ENCODE measurements at places on chromosomes 12 and 14.

- no peak for DNase-seq
These were observed 459.5 kb upstream of the PDE3A start for GRCh38 chr12:19908830-19909229.

- DNase-seq, result no peak
These were observed 108.9 kb downstream of the ADCK1 start for GRCh38 chr14:77908847-77909246.

- DNase-seq, result no peak
These were observed 54.1 kb downstream of the COCH start for GRCh38 chr14:30928462-30928861.

DNA sequence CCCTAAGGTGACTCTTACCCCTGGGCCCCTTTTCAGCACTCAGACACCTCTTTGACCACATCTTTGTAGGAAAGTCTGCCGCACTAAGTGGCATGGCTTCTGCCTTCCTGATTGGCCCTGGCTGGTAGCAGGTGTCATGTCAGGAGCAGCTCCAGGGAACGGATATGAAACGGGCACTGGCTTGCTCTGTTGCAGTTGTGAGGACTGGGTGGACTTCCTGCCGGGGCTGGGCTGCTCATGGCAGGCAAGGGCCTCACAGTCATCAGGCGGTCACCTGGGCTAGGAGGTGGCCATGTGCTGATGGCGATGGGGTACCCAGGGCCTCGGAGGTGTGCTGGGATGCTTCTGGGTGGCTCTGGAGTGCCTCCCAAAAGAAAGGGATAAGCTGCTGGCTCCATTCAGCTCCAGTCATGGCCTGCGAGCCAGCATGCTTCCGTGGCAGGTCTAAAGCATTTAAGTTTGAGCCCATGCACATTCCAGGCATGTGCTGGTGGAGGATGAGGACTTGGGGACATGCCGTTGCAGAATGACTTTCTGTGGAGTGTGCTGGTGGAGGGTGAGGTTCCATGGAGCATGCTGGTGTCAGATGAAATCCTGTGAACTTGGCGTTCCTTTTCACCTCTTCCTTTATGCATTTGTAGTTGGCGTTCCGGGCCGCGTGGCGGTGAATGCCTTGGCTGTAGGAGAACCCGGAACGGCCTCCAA is 77.2 kb downstream of the EP400 start:
- DNase-seq, result no peak

DNA sequence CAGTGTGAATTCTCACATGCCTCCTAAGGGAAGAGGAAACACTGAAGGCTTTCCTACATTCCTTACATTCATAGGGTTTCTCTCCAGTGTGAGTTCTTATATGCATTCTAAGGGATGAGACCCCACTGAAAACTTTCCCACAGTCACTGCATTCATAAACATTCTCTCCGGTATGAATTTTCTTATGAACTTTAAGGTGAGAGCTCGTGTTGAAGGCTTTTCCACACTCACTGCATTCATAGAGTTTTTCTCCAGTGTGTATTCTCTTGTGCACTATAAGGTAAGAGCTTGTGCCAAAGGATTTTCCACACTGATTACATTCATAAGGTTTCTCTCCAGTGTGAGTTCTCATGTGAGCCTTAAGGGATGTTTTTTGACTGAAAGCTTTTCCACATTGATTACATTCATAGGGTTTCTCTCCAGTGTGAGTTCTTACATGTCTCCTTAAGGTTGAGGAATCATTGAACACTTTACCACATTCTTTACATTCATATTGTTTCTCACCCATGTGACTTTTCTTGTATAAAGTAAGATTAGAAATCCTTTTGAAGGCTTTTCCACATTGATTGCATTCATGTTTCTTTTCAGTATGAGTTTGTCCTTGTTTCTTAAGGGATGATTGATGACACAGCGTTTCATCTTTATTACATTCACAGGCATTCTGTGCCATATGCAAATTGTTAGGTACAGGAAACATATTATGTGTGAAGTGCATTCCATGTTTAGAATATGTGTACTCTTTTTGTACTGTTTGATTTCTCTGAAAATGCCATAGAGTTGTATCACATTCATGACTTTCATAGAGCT is 9.5 kb downstream of the ZNF891 start:
- no peak for DNase-seq

- DNase-seq, result no peak
These were observed 750.2 kb downstream of the TMEM121 start for GRCh38 chr14:106276326-106277267.

DNA sequence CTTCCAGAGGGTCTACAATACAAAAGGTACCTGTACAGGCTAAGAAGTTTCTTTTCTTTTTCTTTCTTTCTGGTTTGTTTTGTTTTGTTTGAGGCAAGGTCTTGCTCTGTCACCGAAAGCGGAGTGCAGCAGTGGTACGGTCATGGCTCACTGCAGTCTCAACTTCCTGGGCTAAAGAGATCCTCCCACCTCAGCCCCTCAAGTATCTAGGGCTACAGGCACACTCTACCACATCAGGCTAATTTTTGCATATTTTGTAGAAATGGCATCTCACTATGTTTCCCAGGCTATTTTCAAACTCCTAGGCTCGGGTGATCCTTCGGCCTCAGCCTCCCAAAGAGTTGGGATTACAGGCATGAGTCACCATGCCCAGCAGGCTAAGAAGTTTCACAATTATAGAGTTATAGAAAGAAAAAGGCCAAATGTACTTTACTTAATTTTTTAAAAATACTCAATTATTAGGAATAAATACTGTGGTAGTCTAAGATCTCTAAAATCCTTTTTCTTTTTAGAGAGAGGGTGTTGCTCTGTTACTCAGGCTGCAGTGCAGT is 3.0 kb upstream of the PIGH start:
- no peak for DNase-seq

- no peak for DNase-seq
These were observed 543.6 kb downstream of the TMEM121 start for GRCh38 chr14:106069804-106070625.

- DNase-seq, result no peak
These were observed 809 bp downstream of the PRKD1 start for GRCh38 chr14:29926701-29927375.

DNA sequence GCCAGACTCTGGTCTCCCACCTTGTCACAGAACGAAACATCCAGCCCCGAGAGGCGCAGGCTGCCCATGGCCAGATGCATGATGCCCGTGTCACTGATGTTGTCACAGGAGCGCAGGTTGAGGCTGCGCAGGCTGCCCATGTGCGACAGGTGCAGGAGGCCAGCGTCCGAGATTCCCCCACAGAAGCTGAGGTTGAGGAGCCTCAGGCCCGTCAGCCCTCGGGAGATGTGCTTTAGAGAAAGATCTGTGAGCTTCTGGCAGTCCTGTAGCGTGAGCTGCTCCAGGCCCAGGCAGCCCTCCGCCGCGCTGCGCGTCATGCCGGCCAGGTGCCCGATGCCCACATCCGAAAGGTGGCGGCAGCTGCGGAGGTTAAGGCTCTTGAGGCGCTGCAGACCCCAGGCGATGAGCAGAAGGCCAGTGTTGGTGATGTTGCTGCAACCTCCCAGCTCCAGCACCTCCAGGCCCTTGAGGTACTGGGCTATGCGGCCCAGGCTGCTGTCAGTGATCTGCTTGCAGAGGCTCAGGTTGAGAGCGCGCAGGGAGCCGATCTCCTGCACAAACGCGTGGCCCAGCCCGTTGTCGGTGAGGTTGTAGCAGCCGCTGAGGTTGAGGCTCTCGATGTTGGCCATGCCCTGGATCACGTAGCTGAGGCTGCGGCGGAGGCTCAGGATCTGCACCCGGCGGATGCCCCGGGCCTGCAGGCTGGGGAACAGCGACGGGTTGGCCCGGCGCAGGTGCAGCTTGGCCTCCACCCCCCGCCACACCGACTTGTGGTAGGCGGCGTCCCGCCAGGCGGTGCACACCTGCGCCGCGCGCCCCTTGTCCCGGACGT is 991 bp downstream of the FBXL14 start:
- DNase-seq, result no peak

- DNase-seq, result no peak
These were observed 18.0 kb upstream of the SMUG1 start for GRCh38 chr12:54206791-54207190.

DNA sequence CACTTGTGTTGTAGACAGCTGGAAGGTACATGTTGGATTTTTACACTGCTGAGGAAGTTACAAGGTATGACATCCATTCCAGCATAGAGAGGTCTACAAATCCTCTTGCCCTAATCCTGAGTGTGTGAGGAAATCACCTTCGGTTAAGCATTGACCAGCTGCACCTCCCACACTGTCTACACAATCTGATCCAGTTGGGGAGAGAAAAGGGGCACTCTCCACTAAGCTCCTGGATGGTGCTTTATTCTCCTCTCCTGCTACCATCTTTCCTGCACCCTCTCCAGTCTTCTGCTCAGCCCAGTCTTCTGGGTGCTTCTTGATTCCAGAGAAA is at the start of gene OR6J1:
OR6J1 (minus strand) TSS at position 48 of the 331 bp plus-strand sequence. CDS start 9,541 bp downstream, outside the sequence.
- no peak for DNase-seq

DNA sequence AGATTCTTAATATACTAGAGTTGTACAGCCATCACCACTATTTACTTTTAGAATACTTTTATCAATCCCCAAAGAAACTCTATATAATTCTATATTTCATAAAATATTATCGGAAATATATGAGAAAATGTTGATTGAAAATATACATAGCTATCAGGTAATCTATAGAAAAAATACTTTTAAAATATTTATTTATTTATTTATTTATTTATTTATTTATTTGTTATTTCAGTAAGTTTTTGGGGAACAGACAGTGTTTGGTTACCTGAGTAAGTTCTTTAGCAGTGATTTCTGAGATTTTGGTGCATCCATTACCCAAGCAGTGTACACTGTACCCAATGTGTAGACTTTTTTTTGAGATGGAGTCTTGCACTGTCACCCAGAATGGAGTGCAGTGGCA is 206.6 kb upstream of the DAAM1 start:
- DNase-seq, result no peak

- no peak for DNase-seq
These were observed 613.7 kb downstream of the DIO2 start for GRCh38 chr14:79597566-79597965.

DNA sequence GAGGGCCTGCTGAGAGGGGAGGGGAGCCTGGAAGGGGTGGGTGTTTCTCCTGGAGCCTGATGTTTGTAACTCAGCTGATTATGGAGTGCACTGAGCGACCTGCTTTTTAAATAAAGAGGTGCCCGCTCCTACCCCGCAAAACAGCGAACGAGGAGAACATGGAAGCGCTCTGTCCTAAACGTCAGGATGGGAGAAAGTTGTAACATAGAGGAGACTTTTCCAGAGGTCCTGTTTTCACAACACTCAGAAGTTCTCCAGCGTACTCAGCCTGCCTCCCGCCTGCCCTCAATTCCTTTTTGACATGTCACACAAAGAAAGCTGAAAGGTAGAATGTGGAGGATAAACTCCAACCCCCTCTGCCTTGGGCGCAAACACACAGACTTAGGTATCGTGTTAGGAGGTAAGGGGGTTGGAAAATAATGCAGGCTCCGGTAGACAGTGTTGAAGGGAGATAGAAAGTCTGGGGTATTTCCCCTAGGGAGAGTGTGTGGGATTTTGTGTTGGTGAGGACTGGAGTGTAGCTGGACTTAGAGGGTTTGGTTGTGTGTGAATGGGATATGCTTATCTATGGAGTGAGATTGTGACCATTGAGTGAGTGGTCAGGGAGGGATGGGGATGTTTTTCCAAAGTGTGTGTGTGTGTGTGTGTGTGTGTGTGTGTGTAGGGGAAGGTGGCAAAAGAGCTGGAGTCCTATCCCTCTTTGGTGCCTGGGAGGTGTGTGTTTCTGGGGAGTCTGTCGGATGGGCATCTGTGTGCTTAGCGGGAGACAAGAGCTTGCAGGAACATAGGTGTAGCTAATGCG is 2.1 kb downstream of the NTF3 start:
- DNase-seq, result no peak

GRCh38 chr12:67355428-67356379 is 86.5 kb downstream of the CAND1 start:
- no peak for DNase-seq

GRCh38 chr14:34181338-34181737 is 230.5 kb upstream of the EGLN3 start:
- DNase-seq, result no peak

DNA sequence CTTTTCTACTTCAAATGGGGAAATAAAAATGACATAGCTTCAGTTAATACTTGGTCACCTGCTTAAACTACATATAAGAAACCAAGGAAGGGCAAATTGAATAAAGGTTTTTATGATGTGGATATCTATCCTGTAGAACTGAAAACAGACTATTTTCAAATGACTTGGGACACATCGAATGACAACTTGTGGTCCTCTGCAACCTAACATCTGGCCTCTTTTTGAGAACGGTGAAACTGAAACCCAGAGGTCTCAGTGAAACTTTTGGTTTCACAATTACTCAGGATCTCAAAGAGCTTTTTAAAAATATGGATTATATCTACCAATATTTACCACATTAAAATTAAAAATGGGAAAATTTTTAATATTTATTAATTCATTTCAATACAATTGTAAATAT is 65.2 kb downstream of the PPP2R5E start:
- DNase-seq, result no peak

GRCh38 chr14:24262821-24263733 is at the start of gene TGM1:
Gene TGM1 (minus strand): TSS chr14:24263177. CDS start chr14:24262352, 825 bp downstream.
- DNase-seq, result no peak

- DNase-seq, result no peak
These were observed 146.3 kb upstream of the CNOT2 start for GRCh38 chr12:70096759-70097410.

DNA sequence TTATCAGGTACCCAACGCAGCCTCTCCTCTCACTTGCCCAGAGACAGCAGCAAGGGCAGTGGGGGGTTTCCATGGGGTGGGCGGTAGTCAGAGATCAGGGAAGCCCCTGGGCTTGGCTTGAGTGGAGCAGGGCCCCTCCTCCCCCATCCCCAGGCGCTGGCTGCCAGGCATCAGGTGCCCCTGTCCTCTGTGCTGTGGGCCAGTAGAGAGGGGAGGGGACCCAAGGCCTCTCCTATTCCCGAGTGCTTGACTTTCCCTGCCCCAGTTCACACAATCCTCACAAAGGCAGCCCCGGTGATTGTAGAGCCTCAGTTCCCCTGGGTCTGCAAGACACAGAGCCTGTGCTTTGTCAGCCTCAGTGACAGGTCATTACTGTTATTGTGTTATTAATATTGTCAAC is 57.7 kb downstream of the MVK start:
- DNase-seq, result no peak

- DNase-seq, result peak; percentile 83
These were observed 16.4 kb downstream of the LRCOL1 start for GRCh38 chr12:132593938-132594358.

DNA sequence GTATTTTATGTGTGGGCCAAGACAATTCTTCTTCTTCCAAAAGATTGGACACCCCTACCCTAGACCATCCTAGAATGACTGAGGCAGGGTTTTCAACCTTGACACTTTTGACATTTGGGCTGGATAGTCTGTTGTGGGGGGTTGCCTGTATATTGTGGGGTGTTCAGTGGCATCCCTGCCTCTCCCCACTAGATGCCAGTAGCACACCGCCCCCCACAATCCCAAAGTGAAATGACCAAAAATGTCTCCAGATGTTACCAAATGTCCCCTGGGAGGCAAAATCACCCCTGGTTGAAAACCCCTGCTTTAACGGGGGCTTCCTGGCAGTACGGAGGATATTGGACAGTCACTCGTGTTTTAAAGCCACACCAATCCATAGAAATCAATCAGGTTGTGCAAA is 219.6 kb downstream of the PHETA1 start:
- DNase-seq, result no peak

- DNase-seq, result no peak
These were observed 148.5 kb upstream of the OR4E1 start for GRCh38 chr14:21822109-21822508.

GRCh38 chr14:75960231-75960630 is 21.6 kb downstream of the TGFB3 start:
- no peak for DNase-seq

Measured in skeletal muscle cell (primary cell).